ENCODE measurements at places on chromosomes 16 and 17.

GRCh38 chr16:57049678-57050077 lies 42.7 kb upstream of the CPNE2 start:
- DNase-seq: no peak

- no peak for DNase-seq
These were observed 9.9 kb upstream of the LCAT start for GRCh38 chr16:67953641-67954375.

- DNase-seq: no peak
These were observed 1.3 kb upstream of the CACNA1H start for GRCh38 chr16:1151424-1152122.

DNA sequence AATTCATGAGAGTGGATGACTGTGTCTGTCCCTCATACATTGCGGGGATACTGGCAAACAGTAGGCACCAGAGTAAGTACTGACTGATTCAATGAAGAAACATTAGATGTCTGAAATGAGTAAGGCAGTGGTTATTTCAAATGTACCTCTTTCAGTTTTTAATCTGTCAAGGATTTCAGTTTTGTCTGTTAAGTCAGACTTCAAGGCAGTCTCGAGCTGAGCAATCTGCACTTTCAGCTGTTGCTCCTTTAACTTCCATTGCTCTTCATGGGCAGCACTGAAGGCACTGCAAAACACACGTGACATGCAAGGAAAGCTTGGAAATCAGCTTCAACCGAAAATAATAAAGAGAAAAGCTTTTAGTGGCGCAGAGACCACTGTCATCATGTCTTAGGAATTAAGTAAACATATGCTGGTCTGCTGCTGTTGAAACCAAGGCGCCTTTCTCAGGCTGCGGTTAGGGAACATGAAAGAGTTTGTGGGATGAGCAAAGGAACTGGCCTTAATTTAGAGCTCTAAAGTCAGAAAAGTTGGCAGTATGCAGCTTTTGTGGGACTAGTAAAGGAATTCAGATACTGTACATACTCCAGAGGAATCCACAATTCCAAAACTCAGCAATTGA lies 38.8 kb downstream of the RPGRIP1L start:
- no peak for DNase-seq

GRCh38 chr16:85370881-85371651 lies 242.1 kb upstream of the GSE1 start:
- DNase-seq: no peak

- DNase-seq: no peak
These were observed 13.9 kb upstream of the HELZ start for GRCh38 chr17:67258821-67259468.
